ENCODE measurements at places on chromosomes 2 and 18.

DNA sequence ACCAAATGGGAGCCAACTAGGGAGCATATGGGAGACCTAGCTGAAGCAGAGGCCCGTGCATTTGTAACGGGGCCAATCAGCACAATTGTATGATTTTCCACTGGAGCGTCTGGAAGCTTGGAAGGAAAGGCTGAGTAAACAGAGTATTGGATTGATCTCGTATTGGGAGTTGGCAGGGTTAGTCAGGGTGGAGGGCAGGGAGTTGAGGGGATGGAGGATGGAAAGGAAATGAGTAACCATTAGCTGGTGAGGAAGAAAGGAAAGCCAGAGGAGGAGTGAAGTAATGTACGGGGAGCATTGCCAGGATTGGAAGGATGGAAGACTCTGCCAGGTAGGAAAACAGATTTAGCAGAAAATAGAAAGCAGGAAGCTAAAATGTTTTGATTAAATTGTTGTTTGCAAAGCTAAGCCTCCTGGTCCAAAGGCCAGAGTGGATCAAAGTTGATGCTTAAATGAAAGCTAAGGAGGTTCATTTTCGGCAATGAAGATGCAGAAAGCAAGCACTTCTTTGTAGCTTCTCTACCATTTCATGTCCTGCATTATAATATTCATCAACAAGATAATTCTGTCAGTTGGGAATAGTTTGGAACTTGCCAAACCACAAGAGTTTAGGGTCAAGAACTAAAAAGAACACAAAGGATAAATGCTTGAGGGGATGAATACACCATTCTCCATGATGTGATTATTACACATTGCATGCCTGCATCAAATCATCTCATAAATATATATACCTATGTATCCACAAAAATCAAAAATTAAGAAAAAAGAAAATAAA, 75.6 kb upstream of the TTN start:
- no peak for DNase-seq

GRCh38 chr2:212845941-212846340, 305.5 kb downstream of the IKZF2 start:
- no peak for DNase-seq

DNA sequence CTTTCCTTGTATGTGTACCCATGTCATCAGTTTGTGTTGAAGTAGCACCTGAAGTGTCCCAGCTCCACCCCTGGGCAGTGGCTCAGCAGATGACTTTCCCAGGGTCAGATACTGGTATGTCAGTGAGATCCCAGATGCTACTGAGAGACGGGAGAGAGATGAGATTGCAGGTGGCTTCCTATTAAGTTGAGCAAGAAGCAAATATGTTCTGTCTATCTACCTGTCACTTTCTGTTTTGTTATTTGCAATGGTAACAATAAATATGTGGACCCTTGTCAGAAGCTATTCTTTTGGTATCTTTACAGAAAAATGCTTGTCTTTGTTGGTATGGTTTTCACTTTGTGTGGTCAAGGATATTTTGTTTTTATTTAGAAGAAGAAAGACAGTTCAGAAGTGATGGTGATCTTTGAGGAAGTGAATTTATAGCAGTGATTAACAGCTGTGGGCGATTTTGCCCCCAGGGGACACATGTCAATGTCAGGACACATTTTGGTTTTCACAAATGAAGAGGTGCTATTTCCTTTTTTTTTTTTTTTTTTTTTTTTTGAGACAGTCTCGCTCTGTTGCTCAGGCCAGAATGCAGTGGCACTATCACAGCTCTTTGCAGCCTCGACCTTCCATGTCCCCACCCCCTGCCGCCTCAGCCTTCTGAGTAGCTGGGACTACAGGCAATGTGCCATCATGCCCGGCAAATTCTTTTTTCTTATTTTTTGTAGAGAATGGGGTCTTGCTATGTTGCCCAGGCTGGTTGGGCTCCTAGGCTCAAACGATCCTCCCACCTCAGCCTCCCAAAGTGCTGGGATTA, 21.4 kb downstream of the MGAT5 start:
- DNase-seq, result no peak

DNA sequence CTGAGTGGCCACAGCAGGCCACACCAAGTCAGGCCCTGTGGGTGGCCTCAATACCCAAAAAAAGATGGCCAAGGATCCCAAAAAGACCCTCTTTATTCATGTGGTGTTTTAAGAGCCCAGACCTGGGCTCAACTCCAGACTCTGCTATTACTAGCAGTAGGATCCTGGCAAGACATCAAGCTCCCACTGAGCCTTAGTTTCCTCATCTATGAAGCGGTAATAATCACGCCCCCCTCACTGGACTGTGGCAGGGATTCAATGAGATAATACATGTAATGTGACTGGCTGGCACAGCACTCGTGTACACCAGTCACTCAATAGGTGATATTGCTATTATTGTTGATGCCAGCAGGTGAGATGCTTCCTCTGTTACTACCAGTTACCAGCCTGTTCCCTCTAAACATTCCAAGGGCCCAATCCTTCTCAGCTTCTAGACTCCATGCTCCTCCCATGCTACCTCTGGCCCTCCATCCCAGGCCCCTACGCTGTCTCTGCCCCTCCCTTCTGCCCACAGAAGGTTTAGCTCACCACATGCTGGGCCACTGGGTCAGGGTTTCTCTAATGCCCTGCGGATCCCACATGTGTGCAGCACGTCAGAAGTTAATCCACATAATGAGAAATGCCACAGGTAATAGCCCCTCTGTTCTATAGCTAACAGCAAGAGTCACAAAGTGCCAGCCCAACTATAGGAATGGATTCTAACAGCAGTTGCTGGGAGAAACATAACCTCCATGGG, 51.2 kb downstream of the SLC4A5 start:
- DNase-seq, result no peak

DNA sequence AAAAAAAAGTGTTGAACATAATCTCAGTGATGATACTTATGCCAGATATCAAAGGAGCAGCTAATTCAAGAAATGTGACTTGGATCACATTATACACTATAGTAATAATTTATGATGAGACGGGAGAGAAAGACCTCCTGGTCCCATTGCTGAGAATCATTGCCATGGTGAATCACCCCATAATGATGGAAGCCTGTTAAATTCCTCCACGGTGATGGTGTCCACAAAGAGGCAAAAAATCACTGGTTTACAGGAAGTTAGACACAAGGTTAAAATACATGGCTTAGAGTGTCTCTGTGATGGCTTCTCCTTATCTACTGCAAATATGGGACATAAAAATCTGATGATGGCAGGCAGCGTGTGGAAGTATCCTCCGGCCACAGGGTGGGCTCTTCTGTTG, 210.0 kb downstream of the CDH2 start:
- DNase-seq, result no peak

DNA sequence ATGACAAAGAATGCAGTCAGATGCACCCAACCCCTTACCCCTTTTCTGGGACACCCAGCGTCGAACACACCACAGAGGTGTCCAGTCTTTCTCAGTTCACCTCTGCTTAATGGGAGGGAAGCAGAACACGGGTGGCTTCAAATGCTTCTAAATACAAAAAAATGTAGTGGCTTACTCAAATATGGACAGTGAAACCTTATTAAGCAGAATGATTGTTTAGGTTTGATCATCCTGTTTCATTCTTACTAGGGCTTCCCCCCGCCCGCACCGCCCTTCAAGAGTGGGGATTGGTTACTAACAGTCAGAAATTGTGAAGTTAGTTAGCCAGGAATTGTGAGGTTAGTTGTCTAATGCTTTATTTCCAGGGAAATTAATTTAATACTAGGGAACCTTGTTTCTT, 21.6 kb downstream of the ATG16L1 start:
- no peak for DNase-seq

DNA sequence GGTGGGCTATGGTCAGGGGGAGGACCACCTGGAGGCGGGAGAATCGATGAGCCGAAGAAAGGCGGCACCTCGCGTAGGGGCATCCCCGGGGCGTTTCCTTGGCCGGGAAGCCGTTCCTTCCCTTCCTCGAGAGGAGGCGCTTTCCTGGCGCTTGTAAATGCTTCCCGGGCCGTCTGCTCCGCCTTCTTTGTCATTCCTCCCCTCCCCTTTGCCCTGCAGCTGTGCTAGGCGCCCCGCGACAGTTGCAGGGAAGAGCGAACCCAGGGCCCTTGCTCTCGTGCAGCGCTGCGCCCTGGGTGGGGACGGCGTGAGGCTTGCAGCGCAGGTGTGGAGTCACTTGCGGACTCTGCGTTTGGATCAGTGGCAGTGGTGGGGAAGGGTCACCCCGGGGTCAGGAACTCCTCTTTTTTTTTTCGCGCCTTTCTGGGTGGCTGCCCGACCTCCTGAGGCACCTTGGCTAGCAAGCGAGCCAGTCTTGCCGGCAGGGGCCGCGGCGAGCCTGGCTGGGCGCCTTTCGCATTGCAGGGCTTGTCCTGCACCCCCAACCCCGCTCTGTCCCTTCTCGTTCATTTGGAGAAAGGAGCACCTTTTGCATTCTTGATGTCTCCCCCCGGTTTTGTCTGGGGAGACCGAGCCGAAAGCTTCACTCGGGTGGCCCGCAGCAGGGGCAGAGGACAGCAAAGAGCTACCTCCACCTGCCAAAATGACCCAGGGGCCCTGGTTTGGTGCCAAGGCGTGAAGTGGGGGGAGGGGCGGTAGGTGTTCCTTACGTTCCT, 858 bp downstream of the KCNS3 start:
- no peak for DNase-seq

GRCh38 chr2:207015901-207016300, 76.6 kb downstream of the CPO start:
- DNase-seq, result no peak

DNA sequence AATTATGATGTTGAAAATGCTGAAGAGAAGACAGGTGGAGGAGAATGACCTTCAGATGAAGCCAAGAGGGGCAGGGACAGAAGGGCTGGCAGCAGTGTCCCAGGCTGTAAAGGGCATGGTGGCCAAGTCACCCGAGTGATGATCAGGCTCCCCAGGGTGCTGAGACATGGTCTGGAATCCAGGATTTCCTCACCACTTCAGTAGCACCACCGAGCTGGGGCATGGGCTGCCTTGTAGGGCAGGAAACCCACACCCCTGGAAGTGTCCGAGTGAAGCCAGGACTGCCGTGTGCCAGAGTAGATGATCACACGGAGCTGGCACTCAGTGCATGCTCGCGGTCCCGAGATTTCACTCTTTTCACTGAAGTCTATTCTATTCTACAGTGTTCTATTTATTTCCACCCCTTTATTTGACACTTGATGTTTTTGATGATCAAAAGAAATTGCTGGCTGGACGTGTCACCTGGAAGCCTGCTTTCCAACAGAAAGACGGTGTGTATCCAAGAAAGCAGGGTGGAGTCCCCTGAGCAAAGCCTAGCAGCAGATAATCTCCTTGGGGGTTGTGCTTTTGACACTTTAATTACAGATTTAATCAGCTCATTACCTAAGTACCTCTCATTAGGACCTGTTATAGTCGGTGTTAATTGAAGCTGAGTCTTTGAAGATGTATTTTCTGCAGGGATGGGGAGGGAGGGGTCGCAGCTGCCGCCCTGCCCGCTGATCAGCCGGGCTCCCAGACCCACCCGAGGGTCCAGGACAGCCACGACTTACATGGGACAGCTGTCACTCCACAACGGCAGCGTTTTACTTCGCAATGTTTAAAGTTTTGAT, 92.3 kb downstream of the SEPTIN10 start:
- no peak for DNase-seq

DNA sequence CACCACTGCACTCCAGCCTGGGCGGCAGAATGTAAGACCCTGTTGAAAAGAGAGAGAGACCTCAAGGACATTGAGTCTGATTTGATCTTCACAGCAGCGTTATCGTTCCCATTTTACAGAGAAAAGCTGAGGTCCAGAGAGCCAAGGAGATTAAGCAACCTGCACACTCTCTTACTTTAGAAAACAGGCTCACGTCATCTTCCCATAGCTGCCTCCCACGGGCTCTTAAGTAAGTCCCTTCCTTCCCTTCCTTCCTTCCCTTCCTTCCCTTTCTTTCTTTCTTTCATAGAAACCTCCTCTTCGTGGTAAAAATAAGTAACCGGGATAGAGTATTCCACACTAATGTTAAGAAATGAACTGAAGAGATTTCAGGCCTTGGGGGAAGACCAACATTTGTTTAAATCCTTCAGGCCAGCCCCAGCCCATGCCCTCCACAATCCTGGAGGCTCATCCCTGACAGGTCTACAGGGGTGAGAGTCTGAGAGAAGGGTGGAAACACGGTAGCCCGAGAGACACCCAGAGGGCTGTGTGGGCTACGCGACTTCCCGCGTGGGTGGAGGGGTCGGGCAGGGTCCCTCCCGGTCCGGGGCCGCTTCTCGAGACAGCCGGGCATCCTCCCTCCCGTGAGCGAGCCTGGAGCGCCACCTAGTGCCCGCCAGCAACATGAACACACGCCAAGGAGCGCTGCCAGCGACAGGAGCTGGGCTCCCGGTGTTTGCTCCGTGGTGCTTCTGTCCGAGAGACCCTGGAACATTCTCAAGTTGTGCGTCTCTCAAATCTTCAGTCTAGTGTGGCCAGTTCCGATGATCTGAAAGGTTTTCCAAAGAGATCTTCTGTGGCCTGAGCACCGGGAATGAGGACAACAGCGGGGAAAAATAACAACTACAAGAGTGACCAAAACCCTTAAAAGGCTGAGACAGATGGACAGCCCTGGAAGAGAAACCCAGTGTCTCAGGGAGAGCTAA, 160.3 kb downstream of the INO80D start:
- peak; percentile 55 for DNase-seq

- no peak for DNase-seq
These were observed 209.4 kb upstream of the RBBP8 start for GRCh38 chr18:22723773-22724172.

- no peak for DNase-seq
These were observed 154.1 kb downstream of the SH3BP4 start for GRCh38 chr2:235105821-235106359.

DNA sequence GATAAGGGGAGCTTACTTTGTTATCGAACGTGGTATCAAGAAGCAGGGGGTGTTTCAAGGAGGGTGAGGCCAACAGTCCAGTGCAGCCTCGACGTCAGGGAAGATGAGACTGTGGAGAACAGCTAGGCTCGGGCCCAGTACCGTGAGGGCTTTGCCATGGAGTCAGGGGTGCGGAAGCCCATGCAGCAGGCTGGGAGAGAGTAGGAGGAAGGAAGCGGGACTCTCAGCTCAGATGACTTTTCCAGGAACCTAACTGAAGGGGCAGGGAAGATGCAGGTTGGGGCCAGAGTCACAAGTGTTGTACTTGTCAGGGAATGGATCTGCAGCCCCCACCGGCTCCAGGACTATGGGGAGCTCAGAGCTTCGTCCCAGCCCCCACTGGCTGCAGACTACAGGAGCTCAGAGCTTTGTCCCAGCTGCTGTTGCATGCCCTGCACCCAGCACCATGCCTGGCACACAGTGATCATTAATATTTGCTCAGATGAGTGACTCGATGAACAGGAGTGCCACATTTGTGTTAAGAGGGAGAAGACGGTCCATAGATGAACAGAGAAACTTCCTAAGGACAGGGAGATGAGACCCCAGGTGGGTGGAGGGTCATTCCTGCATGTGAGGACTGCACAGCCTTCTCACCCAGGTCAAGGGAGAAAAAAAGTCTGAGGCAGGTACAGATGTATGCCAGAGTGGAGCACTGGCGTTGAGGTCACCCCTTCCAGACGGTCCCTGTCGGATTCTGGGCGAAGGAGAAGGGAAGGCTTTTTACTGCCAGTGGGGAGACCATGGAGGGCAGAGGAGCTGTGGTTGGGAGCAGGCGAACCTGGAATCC, 36.4 kb downstream of the PTGR3 start:
- DNase-seq, result no peak

All from CD4-positive, alpha-beta memory T cell (primary cell).